NCI-H1105 treated with DMSO at 0.1 percent for 48 hours (cell line): ENCODE measurements at places on chromosomes 3 and 15.

DNA sequence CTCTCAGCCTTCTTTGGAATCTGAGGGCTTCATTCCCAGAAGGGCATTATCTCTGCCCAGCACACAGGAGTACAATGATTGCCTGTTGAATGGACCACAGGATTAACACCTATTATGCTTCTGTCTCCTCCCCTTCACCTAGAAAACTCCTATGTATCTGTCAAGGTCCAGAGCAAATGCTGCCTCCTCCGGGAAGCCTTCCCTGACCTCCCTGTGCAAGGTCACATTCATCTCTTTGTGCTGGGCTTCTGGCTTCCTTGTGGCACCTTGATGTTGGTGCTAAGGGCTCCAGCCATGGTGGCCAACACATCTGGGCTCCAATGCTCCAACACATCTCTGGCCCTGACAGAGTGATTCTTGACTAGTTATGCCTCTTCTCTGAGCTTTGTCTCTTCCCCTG is 49.9 kb upstream of the ATP2B2 start:
- DNase-seq = no peak

DNA sequence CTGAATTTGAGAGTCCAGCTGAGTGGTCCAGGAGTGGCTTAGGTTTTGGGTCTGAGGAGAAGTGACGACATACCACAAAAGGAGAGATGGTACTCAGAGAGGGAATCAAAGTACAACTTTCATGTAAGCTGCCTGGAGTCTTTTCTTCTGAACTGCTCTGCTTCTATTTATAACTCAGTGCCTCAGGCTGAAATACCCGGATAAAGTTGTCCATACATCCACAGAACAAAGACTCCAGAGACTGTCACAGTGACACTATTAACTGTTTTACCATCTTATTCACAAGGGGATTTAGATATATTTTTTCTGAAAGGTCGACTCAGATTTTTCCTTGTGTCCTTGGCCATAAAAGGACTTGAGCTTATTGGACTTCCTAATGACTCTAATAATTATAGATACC is 264.3 kb upstream of the DNAJC19 start:
- DNase-seq = peak; percentile 32

- no peak for DNase-seq
These were observed 38.4 kb upstream of the FURIN start for GRCh38 chr15:90829942-90830440.

GRCh38 chr3:63753567-63753966 is 65.5 kb upstream of the C3orf49 start:
- no peak for DNase-seq

DNA sequence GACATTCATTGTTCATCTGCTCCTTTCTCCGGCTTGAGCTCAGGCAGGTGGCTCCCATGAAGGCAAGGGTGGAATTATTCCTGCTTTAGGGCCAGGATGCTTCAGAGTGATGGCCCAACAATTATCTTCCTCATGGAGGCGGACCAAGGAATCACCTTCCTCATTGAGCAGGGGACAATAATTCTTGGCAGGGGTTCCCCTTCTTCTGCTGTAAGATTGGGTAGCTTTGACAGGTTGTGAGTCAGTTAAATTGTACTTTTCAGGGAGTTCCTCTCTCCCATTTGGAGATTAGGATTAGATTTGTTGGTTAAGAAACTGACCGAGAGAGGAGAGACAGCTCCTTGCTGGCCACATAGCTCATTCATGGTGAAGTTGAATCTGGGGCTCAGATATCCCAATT is 31.4 kb upstream of the CD47 start:
- DNase-seq = peak; percentile 87

- no peak for DNase-seq
These were observed 15.3 kb downstream of the DNAJC13 start for GRCh38 chr3:132432639-132433038.

GRCh38 chr3:152477422-152477821 is 208.7 kb downstream of the MBNL1 start:
- no peak for DNase-seq

GRCh38 chr3:16849229-16849628 is 35.5 kb upstream of the PLCL2 start:
- DNase-seq = peak; percentile 40

GRCh38 chr15:22955544-22956119 is 24.5 kb downstream of the CYFIP1 start:
- no peak for DNase-seq

DNA sequence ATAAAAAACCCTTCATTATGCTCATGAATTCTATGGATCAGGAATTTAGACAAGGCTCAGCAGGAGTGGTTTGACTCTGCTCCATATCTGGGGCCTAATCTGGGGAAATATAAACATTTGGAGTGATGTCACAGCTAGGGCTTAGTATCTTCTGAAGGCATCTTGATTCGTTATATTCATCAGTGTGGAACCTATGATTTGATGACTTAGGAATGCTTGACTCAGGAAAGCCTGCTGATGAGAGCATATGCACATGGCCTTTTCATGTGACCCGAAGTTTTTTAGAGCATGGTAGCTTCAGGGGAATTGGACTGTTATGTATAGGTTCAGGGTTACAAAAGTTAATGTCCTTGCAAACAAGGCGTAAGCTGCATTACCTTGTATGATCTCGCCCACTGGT is 184.9 kb upstream of the LRRC3B start:
- DNase-seq = no peak

- no peak for DNase-seq
These were observed 284.2 kb downstream of the SI start for GRCh38 chr3:164794099-164794498.

DNA sequence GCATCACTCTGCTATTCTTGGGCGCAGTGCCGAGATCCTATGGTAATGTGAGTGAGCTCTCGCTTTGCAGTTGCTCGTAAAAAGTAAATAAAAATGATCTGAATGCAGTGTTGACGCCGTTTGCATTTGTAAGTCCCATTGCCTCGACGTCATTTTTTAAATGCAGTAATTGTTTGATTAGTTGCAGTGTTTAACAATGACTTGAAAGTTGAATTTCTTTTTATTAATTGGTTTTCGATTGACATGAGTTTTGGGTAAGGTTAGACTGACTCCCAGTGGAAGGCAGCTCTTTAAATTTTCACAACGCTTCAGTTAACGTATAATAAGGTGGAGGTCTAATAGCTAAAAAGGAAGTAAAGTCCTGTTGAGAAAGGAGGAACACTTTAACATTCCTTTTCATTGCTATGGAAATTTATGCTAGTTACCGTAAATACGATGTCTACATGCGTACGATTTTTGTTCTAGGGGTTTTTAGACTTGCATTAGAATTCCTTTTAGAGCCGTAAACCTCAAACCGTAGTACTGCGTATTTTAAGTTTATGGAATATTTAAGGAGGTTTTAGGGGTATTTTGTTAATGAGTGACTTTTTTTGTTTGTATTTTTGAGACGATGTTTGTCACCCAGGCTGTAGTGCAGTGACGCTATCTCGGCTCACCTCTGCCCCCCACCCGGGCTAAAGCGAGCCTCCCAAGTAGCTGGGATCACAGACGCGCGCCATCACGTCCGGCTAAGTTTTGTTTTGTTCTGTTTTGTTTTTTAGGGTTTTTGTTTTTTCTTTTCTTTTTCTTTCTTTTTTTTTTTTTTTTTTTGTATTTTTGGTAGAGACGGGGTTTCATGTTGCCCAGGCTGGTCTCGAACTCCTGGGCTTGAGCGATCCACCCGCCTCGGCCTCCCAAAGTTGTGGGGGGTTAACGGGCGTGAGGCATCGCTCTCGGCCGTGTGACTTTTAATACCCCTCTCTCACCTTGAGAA is 1.4 kb downstream of the MORF4L1 start:
- no peak for DNase-seq

- DNase-seq = no peak
These were observed 45.5 kb downstream of the DPPA2 start for GRCh38 chr3:109270779-109271178.

DNA sequence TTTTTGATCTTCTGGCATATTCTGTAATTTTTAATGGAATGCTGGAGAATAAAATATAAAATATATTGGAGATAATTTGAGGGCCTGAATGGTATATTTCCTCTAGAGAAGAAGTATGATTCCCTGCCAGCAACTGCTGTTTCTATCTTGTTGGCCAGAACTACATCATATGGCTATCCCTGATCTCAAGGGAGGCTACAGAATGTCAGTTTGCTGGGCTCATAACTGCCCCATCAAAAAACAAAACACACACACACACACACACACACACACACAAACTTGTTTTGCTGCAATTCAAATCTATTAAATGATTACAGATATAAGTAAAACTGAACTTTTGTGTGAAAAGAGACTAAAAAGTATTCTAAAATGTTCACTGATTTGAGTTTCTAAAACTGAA is 51.0 kb downstream of the RASA2 start:
- no peak for DNase-seq

- no peak for DNase-seq
These were observed 1.0 kb downstream of the TASOR start for GRCh38 chr3:56681984-56682461.
